Dermis lymphatic vessel endothelial cell (primary cell): ENCODE measurements at places on chromosomes 3 and 15. TPM values are rescaled to one million over a fixed set of nuclear protein-coding genes. Genes with fewer than 3 reads are reported as not detected.

AQP9 gene
- not detected in 2 replicates for total RNA-seq

PCLAF gene
- total RNA-seq, result 11.7 and 28.6 TPM in 2 replicates

XCR1 gene
- not detected in 2 replicates for total RNA-seq

HDC gene
- total RNA-seq, result not detected in 2 replicates

SLC28A2 gene
- total RNA-seq, result not detected in 2 replicates

PGBD4 gene
- 1.1 and 1.2 TPM in 2 replicates for total RNA-seq

NR1I2 gene
- not detected in 2 replicates for total RNA-seq

CASR gene
- not detected in 2 replicates for total RNA-seq

C3orf85 gene
- total RNA-seq, result not detected in 2 replicates

OIP5 gene
- total RNA-seq, result 1.4 TPM in 2 replicates

TICRR gene
- 0.43 and 0.69 TPM in 2 replicates for total RNA-seq

MUC4 gene
- not detected in 2 replicates for total RNA-seq

RARB gene
- 0.43 and 1.4 TPM in 2 replicates for total RNA-seq

SLC2A2 gene
- not detected in 2 replicates for total RNA-seq

FRMD4B gene
- 47.2 and 67.5 TPM in 2 replicates for total RNA-seq

GPR171 gene
- not detected in 2 replicates for total RNA-seq

PEX5L gene
- not detected in 2 replicates for total RNA-seq

TNFSF10 gene
- total RNA-seq, result 92.7 and 101 TPM in 2 replicates

NISCH gene
- 31.1 and 44.2 TPM in 2 replicates for total RNA-seq

SPESP1 gene
- 2.6 and 4.4 TPM in 2 replicates for total RNA-seq

CAND2 gene
- total RNA-seq, result 0.69 and 0.98 TPM in 2 replicates
